ENCODE measurements at places on chromosomes 1 and 21.

GRCh38 chr1:165854101-165854845, 26.9 kb downstream of the UCK2 start:
- peak; percentile 13 for DNase-seq
- no peaks in the 10 kb centered on the region for H3K36me3 ChIP-seq
- H3K27me3 ChIP-seq, result no peaks in the 10 kb centered on the region
- H3K4me1 ChIP-seq, result peaks cover 41% of the 10 kb centered on the region

GRCh38 chr1:241579434-241579833, 47.3 kb downstream of the KMO start:
- no peak for DNase-seq
- H3K27ac ChIP-seq, result no peak overlapping the region
- H3K36me3 ChIP-seq, result no peaks in the 10 kb centered on the region
- H3K4me3 ChIP-seq, result no peak overlapping the region
- H3K27me3 ChIP-seq, result peaks cover 2% of the 10 kb centered on the region

DNA sequence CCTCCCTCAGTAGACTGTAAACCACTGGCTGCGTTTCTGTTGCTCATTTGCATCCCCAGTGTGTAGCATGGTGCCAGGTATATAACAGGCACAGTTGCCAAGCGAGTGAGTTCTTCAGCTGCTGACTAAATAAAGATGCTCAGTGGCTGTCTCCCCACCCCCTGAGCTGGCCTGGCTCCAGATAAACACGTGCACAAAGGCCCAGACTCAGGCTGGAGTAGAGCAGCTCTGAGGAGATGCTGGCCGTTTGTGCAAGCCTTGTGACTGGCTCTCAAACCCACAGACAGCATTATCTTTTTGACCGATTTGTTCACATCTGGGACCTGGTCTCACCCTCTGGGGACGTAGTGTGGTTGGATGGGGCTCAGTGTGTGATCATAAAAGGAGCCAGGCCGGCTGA, 7.1 kb downstream of the CHRNB2 start:
- no peaks in the 10 kb centered on the region for H3K27me3 ChIP-seq
- no peak for DNase-seq
- peaks cover 9% of the 10 kb centered on the region for H3K36me3 ChIP-seq
- H3K4me3 ChIP-seq, result no peak overlapping the region

DNA sequence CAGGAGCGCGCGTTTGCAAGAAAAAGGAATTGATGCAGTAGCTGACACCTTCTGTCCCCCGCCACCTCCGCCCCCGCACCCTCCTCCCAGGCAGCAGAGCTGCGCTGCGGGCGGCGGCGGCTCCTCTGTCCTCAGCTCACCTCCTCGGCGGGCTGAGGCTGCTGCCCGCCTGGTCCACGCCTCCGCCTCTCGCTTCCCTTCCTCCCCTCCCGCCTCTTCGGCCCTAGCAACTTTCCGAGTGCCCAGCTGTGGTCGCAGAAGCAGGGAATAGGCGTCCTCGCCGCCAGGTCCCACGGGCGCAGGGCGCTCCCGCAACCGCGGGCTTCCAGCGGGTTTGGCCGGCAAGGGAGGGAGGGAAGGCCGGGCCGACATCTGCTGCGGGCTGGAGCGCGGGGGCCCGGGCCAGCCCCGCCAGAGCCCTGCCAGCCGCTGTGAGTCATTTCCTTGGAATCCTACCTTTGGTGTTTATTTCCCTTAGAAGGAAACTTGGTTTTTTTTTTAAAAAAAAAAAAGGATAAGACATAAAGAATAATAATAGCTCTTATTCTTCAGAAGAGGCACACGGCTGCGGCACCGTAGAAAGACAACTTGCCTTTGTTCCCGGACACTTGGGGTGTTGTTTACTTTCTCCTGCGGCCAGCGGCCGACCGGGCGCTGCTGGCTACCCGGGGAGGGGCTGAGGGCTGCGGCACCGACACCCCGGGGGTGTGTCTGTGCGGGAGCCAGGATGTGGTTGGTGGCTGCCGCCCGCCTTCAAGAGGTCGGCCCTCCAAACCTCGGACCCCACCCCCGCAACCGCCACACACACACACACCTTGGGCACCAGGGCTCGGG, 1.1 kb downstream of the SERTAD4 start:
- H3K4me3 ChIP-seq, result peak overlapping the region; percentile 10
- H3K27ac ChIP-seq, result no peak overlapping the region
- peaks cover 14% of the 10 kb centered on the region for H3K4me1 ChIP-seq
- H3K27me3 ChIP-seq, result peaks cover 31% of the 10 kb centered on the region
- peak; percentile 11 for DNase-seq

- no peaks in the 10 kb centered on the region for H3K4me1 ChIP-seq
- no peaks in the 10 kb centered on the region for H3K27me3 ChIP-seq
- H3K27ac ChIP-seq, result no peak overlapping the region
- H3K4me3 ChIP-seq, result no peak overlapping the region
Measured at GRCh38 chr1:174217248-174217647, 57.9 kb downstream of the RABGAP1L start.

GRCh38 chr1:248820041-248820585, 5.6 kb downstream of the SH3BP5L start:
- H3K4me1 ChIP-seq, result peaks cover 59% of the 10 kb centered on the region
- no peaks in the 10 kb centered on the region for H3K27me3 ChIP-seq
- no peak for DNase-seq
- H3K27ac ChIP-seq, result no peak overlapping the region

DNA sequence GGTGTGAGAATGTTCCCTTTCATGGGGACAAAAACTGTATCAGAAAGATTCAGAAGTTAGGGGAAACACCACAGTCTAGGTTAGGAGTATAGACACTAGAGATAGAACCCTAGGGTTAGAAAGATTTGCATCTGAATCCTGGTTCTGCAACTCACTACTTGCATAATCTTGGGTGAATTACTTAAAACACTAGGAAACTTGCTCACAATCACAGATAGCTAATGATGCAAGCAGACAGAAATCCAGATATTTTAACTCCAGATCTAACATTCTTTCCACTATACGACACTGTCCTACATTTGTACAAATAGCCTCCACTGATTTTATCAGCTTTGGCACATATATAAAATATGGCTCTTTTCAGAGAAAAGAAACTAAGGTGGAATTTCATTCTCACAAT, 30.8 kb upstream of the GLIS1 start:
- H3K4me1 ChIP-seq, result no peaks in the 10 kb centered on the region
- no peak for DNase-seq
- no peak overlapping the region for H3K4me3 ChIP-seq
- H3K27ac ChIP-seq, result no peak overlapping the region
- peaks cover 17% of the 10 kb centered on the region for H3K36me3 ChIP-seq
- H3K27me3 ChIP-seq, result no peaks in the 10 kb centered on the region

- DNase-seq, result no peak
- H3K4me3 ChIP-seq, result no peak overlapping the region
- H3K27me3 ChIP-seq, result no peaks in the 10 kb centered on the region
- H3K36me3 ChIP-seq, result peaks cover 20% of the 10 kb centered on the region
- no peak overlapping the region for H3K27ac ChIP-seq
Measured at GRCh38 chr1:201488830-201489589, 17.9 kb downstream of the CSRP1 start.

DNA sequence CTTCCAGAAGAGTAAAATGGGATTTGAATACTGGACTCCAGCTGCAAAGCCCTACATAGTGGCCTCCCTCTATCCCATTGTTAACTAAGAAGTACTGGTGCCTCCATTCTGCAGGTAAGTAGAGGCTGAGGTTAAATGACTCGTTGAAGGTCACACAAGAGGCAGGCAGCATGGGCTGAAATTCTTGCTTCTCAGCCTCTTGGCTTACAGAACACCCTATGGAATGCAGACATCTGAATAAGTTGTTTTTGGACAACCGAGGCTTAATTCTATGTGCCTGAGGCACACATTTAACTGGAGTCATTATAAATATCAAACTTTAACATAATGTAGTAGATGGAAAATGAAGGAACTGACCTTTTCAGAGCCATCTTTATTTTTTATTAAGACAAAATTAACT, 5.7 kb downstream of the DNAJC11 start:
- no peak for DNase-seq
- H3K4me1 ChIP-seq, result peaks cover 3% of the 10 kb centered on the region
- no peak overlapping the region for H3K4me3 ChIP-seq
- H3K36me3 ChIP-seq, result no peaks in the 10 kb centered on the region
- H3K27me3 ChIP-seq, result no peaks in the 10 kb centered on the region

- no peaks in the 10 kb centered on the region for H3K27me3 ChIP-seq
- H3K4me1 ChIP-seq, result no peaks in the 10 kb centered on the region
- H3K27ac ChIP-seq, result no peak overlapping the region
- no peak overlapping the region for H3K4me3 ChIP-seq
- H3K36me3 ChIP-seq, result no peaks in the 10 kb centered on the region
- DNase-seq, result no peak
Measured at GRCh38 chr21:46000731-46001641, 19.4 kb downstream of the COL6A1 start.

DNA sequence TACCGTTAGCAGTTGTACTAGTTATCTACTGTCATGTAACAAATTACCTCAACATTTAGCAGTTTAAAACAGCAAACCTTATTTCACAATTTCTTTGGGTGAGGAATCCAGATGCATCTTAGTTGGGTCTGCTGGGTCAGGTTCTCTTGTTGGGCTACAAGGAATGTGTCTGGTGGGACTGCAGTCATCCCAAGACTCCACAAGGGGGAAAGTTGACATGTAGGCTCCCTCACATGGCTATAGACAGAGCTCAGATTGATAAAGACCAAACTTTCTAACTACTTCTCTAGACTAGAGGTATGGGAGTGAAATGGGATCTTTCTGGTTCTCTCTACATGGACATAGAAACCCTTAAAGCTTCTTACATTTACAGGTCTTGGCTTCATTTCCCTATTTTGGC, 160.9 kb downstream of the UCK2 start:
- no peak for DNase-seq
- H3K4me3 ChIP-seq, result no peak overlapping the region
- H3K27ac ChIP-seq, result no peak overlapping the region
- H3K4me1 ChIP-seq, result no peaks in the 10 kb centered on the region
- H3K36me3 ChIP-seq, result no peaks in the 10 kb centered on the region

GRCh38 chr1:88744142-88744541, 60.1 kb downstream of the PKN2 start:
- H3K27ac ChIP-seq, result no peak overlapping the region
- H3K4me3 ChIP-seq, result no peak overlapping the region
- H3K4me1 ChIP-seq, result no peaks in the 10 kb centered on the region
- H3K27me3 ChIP-seq, result no peaks in the 10 kb centered on the region

- no peaks in the 10 kb centered on the region for H3K36me3 ChIP-seq
- no peak for DNase-seq
- no peaks in the 10 kb centered on the region for H3K27me3 ChIP-seq
- H3K4me1 ChIP-seq, result no peaks in the 10 kb centered on the region
- no peak overlapping the region for H3K27ac ChIP-seq
Measured at GRCh38 chr21:27764056-27764455, 797.2 kb upstream of the ADAMTS5 start.

GRCh38 chr1:16054598-16055540, 11.3 kb downstream of the CLCNKB start:
- no peak overlapping the region for H3K4me3 ChIP-seq
- no peak for DNase-seq
- no peaks in the 10 kb centered on the region for H3K36me3 ChIP-seq
- no peaks in the 10 kb centered on the region for H3K27me3 ChIP-seq
- H3K27ac ChIP-seq, result no peak overlapping the region

DNA sequence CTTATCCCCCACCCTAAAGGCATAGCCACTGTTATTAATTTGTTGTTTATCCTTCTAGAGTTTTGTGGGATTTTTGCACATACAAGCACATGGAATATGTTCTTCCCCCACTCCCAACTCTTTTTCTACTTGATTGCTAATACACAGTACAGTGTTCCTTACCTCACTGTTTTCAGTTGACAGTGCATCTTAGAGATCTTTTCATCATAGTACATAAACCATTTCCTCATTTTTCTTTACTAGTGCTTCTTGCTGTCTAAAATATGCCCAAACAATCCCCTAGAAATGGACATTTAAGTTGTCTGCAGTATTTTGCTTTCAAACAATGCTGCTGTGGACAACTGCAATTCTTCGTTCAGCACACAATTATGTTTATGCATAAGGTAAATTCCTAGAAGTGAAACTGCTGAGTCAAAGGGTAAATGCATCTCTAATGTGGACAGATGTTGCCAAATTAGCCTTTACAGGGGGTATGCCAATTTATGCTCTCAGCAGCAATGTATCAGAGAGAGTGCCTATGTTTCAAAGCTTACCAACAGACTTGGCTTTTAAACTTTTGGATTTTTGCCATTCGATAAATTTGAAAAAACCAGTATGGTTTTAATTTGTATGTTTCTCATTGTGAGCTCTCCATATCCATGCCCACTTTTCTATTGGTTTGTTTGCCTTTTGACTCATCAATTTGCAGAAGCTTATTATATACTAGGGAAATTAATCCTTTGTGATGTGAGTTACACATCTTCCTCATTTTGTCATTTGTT, 132.6 kb downstream of the MRPS6 start:
- no peaks in the 10 kb centered on the region for H3K36me3 ChIP-seq
- DNase-seq, result no peak
- H3K4me3 ChIP-seq, result no peak overlapping the region
- H3K4me1 ChIP-seq, result peaks cover 20% of the 10 kb centered on the region
- H3K27ac ChIP-seq, result no peak overlapping the region

DNA sequence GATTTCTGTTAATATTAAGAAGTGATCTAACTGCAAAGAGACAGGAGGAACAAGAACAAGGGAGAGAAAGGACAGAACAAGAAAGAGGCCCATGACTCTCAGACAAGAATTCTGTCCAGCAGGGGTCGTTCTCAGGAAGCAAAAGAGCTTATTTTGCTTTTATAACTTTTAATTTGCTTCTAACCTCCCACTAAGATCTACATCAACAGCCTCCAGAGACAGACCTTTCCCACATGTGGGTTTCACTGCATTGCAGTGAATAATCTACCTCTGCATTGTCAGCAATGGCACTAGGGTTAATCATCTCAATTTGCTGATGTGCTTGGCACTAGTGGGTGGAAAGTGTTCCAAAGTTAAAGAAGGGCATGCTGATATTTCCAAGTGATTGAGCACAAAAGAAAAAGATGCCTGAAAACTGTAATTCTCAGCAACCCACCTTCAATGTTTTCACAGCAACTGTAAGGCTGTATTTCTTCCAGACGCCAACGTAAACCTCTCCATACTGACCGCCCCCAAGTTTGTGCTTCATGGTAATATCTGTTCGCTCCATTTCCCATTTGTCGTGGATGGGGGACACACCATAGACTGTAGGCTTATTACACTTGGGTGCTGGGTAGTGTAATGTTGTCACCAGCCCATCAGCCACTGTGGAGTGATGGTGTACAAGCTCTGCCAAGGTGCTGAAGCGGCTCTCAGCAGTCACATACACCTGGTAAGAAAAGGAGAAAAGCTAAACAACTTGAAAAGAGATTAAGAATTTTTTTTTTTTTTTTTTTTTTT, 39.5 kb downstream of the TOR3A start:
- no peak for DNase-seq
- H3K27me3 ChIP-seq, result no peaks in the 10 kb centered on the region
- H3K27ac ChIP-seq, result no peak overlapping the region
- H3K4me1 ChIP-seq, result no peaks in the 10 kb centered on the region
- peaks cover 13% of the 10 kb centered on the region for H3K36me3 ChIP-seq
- H3K4me3 ChIP-seq, result no peak overlapping the region

Measured in natural killer cell (primary cell).